A549 treated with ZK216348 at 1 μM for 4 hours (cell line): ENCODE measurements at places on chromosomes 4 and X. TPM values are rescaled to one million over a fixed set of nuclear protein-coding genes. Genes with fewer than 3 reads are reported as not detected.

DGKK gene
- not detected in 5 replicates for total RNA-seq

IGFBP7 gene
- 196 to 346 TPM (median 268 TPM) in 5 replicates for total RNA-seq

DUSP21 gene
- total RNA-seq, result not detected in 5 replicates

NAA11 gene
- total RNA-seq, result not detected in 5 replicates

PCSK1N gene
- 14.2 to 57.6 TPM (median 52.0 TPM) in 5 replicates for total RNA-seq
